ENCODE measurements at places on chromosomes 12 and 14. TPM values are rescaled to one million over a fixed set of nuclear protein-coding genes. Genes with fewer than 3 reads are reported as not detected.

DNA sequence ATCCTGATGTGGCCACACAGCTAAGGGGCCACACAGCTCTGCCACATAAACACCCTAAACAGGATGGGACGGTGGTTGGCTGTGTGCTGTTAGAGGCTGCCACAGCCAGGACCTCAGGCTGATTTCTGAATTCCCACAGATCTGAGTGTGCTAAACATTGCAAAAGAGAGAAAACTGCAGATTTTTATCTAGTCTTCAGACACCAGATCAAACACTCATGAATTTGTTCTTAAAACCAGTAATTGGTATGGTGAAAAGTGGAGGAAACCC, 190.7 kb downstream of the MON2 start:
- no peak for DNase-seq

DNA sequence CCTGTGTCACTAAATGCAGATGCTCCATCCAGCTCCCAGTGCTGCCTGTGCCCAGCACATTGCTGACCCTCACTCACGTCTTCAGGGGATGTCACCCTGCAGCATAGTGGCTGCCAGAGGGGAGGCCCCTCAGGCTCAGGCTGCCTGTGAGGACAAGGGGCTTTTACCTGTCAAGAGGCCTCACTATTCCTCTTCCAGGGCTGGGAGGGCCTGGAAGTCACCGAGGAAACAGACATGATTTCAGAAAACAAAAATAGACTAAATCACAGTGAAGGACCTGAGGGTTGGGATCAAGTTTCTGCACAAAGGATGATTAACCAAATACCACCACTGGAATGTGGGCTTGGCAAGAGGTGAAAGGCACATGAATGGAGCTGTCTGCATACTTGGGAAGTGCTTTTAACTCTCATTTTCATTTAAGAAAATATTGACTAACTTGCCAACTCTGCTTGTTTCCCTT, 1202.3 kb downstream of the BCL11B start:
- no peak for DNase-seq

- DNase-seq = no peak
These were observed 27.2 kb upstream of the CMAS start for GRCh38 chr12:22018860-22019259.

GRCh38 chr12:5470703-5471102, 38.8 kb downstream of the NTF3 start:
- no peak for DNase-seq

DNA sequence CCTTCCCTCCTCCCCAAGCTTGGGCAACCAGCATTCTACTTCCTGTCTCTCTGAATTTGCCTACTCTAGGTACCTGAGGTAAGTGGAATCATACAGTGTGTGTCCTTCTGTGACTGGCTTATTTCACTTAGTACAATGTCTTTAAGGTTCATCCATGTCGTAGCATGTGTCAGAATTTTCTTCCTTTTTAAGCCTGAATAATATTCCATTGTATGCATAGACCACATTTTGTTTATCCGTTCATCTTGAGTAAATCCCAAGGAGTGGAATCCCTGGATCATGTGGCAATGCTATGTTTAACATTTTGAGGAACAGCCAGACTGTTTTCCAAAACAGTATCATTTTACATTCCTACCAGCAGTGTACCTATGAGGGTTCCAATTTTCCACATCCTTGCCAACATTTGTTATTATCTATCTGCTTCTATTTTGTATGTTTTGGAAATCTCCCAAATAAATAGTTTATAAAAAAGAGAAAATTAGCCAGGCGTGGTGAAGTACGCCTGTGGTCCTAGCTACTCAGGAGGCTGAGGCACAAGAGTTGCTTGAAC, 12.4 kb downstream of the HSP90AA1 start:
- no peak for DNase-seq

- DNase-seq = no peak
These were observed 1.1 kb upstream of the SDSL start for GRCh38 chr12:113420996-113421595.

DNA sequence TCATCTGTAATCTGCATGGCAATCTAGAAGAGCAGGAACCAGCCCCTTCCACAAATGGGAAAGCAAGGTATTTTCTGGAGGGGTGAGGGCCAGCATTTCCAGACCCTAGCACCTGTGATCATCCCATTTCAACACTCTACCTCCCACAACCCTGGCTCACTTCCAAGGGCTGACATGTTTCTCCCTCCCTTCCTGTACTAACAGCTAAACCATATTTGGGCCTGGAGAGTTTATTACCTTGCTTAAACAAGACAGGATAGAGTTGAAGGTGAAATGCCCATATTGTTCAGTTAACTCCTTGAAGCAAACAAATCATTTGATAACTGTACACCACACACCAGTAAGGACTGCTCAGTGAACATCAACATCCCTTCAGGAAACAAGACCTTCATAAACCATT, 158.4 kb downstream of the PPM1H start:
- DNase-seq = no peak

GRCh38 chr12:69657376-69658137, 41.5 kb downstream of the BEST3 start:
- DNase-seq = no peak

- no peak for DNase-seq
These were observed 27.5 kb downstream of the NUDT4 start for GRCh38 chr12:93404961-93405849.

Gene CPM
- 14.7 TPM for total RNA-seq

Gene AQP6
- total RNA-seq = not detected

Gene GZMB
- total RNA-seq = 2,258 TPM

DNA sequence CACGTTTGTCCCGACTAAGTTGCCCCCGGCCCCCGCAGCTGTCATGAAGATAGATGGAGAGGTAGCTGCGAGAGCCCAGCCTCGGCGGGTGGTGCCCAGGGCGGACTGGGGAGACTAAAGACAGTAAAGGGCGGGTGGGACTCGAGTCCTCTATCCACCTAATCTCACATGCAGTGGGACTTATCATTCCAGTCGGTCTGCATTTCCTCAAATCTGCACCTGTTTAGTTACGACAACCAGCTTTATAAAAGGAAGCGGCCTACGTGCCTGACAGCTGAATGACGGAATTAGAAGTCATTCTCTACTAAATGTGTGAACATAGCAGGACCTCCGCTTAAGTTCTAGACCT, 109.8 kb upstream of the EGLN3 start:
- DNase-seq = no peak

- no peak for DNase-seq
These were observed 592 bp upstream of the USP15 start for GRCh38 chr12:62259631-62259992.

Gene PZP
- total RNA-seq = not detected

DNA sequence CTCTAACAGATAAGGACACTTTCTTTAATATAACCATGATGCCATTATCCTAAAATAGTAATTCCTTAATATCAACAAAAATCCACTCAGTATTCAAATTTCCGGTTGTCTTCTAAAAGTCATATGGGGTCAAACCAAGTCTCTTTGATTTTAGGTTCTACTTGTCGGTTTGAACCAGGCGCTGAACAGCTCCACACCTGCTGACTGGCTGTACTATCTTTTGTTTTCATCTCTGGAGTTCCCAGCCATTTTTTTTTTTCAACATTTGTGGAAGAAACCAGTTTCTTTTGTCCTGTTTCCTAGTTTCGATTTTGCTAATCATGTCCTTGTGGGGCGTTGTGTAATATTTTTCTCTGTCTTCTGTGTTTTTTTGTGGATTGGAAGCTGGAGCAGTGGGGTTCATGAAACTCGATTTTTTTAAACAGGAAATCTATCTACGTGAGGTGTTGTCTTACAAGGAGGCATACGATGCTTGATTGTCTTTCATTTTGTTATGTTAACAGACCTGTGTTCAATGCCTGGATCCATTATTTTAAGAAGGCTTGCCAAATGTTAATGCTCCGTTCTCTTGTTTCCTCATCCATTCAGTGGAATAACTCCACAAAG, 50.2 kb downstream of the FZD10 start:
- no peak for DNase-seq

DNA sequence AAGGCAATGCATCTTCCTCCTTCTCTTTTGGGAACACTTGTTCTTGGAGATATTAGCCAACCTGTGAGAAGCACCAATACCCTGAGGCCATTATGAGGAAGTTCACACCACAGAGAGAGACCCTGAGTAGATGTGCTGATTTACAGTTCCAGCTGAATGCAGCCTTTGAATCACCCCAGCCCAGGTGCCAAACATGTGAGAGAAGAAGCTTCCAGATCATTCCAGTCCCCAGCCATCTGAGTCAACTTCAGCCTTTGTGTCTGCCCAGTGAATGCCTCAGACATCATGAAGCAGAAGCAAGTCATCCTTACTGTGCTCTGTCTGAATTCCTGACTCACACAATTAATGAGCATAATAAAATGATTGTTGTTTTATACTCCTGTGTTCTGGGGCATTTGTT, 25.1 kb downstream of the C12orf42 start:
- DNase-seq = no peak

DNA sequence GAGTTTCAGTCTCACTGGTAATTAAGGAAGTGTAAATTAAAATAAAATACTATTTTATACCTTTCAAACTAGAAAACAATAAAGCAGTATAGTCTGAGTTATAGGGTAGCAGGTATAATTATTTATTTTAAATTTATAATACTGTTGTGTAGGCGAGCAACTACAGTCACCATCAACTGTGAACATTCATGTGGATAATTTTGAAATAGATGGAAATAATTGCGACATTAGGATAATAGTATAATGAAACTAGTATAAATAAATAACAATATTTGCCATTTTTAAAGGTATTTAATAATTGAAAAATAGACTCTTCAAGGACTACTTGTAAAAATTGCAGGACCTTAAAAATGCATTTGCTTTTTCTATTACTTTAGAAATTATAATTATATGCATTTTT, 3.8 kb upstream of the DYRK4 start:
- no peak for DNase-seq

Gene KRT72
- total RNA-seq = 0.17 TPM

GRCh38 chr14:95268350-95268749, 51.4 kb downstream of the CLMN start:
- DNase-seq = peak; percentile 21

Gene IFNG-AS1
- 1.1 TPM for total RNA-seq

DNA sequence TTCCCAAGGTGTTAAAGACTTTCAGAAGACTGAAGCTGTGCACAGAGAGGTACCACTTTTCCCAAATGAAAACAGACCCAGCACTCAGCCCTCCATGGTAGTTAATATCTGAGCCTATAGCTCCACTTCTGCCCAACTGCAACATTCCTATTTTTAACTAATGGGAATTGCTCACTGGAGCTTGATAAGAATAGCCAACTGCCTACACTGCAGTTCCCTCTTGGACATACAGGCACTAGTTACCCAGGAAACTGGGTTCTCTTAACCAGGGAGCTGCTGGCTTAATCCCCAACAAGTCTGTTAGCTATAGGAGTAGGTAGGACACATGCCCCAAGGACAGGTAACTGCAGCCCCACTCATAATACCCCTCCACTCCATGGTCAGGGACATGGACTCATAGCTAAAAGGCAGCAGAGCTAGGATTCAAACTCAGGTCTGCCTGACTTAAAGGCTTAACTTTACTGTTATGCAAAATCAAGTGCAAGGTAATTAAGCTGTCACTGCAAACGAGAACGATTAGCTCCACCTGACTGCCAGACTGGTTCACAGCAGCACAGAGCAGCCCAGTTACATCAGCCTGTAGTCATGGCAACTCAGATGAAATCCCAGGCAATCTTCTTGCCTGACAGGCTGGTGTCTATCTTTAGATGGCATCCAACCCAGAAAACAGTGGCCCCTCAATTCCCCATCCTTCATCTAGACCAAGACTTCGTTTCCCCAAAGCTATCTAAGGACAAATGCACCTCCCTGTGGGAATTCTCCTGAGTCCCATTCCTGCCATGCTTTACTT, 77.1 kb upstream of the ACTN1 start:
- peak; percentile 21 for DNase-seq

- DNase-seq = peak; percentile 34
These were observed 72.7 kb downstream of the RIN3 start for GRCh38 chr14:92585981-92586937.

Gene SIX4
- total RNA-seq = not detected

DNA sequence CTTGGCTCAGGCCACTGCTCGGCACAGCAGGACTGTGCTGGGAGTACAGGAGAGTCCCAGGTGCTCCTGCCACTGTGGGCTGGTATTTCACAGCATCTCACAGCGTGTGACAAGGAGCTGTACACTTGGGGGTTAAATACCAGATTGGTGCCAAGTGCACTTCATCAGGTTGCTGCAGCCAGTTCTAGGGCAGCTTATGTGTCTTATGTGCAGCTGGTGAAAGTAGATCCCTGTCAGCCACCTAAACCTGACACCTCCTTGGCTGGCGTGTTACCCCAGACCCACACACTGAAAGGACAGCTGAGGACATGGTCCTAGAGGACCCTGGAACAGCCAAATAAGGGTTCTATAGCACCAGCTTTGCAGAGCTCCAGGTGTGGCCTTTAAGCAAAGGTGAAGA, 18.9 kb downstream of the PLEKHH1 start:
- no peak for DNase-seq

Gene COX8C
- total RNA-seq = not detected

Gene KRT78
- not detected for total RNA-seq

Gene GLI1
- not detected for total RNA-seq

Gene ENDOU
- not detected for total RNA-seq

Gene KRT2
- total RNA-seq = not detected

Gene DHRS2
- 2.5 TPM for total RNA-seq

- no peak for DNase-seq
These were observed 194.2 kb downstream of the NTF3 start for GRCh38 chr12:5626151-5626550.

GRCh38 chr14:21866479-21866878, 192.9 kb upstream of the OR4E1 start:
- DNase-seq = no peak

DNA sequence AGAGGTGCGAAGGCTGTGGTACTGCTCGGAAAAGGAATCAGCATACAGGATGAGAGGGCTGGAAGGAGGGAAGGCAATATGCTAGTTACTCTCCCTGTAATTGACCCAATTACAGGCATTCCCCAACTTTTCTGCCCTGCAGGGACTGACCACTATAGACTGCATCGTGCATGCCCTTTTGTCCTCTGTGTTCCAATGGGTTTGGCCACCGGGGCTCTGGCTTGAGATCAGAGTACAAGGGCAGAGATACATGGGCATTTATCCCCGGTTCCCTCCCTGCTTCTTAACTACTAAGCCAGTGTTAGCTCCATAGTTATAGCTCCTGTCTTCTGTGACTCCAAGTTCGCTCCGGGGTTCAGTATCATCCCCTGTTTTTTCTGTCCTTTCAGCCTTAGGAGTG, 59.7 kb downstream of the GTF2A1 start:
- no peak for DNase-seq

Gene TMEM63C
- 0.80 TPM for total RNA-seq

- no peak for DNase-seq
These were observed 54.2 kb upstream of the GZMB start for GRCh38 chr14:24688030-24688658.

DNA sequence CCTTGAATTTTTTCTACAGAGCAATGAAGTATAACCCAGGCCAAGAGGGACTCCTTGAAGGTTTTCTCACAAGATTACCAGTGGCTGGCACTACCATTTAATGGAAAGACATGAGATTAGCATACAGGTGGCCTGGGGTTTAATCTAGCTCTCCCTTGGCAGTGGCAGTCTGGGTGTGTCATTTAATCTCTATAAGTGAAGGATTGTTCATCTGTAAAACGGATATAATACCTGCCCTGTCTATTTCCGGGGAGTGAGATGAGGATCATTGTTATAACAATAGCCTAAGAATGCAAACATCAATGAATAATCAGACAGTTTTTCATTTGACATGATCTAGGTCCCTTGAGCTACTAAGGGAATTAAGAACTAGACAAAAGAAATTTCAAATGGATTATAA, 168.7 kb upstream of the CPNE8 start:
- DNase-seq = no peak
